ENCODE measurements at places on chromosomes 6 and 20.

GRCh38 chr6:67683960-67684359 is 951.1 kb upstream of the ADGRB3 start:
- DNase-seq = no peak

- DNase-seq = no peak
These were observed 51.9 kb downstream of the STXBP5 start for GRCh38 chr6:147255948-147256674.

GRCh38 chr6:111823831-111824607 is 49.2 kb downstream of the FYN start:
- no peak for DNase-seq

GRCh38 chr20:33407251-33407650 is 5.9 kb upstream of the CDK5RAP1 start:
- DNase-seq = no peak

GRCh38 chr20:58229198-58229798 is 845 bp upstream of the ANKRD60 start:
- DNase-seq = no peak

DNA sequence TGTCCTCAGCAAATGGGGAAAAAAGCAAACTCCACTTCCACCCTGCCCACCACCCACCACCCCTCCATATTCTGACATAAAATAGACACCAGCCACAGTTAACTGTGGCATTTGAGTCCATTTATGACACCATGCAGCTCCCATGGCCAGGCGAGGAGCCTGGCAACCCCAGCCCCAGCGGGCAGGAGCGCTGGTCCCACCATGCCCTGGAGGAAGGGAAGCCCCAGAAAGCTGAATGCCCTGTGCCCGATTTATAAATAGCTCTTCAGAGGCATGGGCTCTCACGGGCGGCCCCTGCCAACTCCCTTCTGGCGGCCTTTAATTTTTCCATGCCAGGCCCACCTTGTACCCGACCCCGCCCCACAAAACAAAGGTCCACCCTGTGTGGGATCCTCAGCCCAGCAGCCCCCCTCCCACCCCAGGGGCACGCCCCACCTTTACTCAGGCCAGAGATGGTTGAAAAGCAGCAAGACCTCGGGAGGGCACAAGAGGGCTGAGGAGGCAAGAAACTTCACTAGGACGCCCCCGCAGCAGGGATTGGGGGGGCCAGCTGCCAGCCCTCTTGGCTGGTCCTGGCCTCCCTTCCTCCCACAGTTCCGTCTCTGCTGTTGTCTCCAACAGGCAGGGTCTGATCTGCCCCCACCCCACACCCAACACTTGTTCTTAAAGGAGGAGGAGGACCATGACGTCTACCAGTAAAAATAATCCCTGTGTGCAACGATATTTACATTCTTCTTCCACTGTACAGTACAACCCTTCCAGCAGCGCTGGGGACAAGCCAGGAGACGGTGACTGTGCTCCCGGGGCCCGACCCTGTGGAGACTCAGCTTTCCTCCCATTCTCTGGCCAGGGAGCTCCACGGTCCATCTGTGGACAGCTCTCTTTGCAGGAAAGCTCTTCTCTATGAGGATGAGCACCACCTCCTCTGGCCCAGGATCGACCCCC is 115.6 kb upstream of the CDYL start:
- DNase-seq = no peak

DNA sequence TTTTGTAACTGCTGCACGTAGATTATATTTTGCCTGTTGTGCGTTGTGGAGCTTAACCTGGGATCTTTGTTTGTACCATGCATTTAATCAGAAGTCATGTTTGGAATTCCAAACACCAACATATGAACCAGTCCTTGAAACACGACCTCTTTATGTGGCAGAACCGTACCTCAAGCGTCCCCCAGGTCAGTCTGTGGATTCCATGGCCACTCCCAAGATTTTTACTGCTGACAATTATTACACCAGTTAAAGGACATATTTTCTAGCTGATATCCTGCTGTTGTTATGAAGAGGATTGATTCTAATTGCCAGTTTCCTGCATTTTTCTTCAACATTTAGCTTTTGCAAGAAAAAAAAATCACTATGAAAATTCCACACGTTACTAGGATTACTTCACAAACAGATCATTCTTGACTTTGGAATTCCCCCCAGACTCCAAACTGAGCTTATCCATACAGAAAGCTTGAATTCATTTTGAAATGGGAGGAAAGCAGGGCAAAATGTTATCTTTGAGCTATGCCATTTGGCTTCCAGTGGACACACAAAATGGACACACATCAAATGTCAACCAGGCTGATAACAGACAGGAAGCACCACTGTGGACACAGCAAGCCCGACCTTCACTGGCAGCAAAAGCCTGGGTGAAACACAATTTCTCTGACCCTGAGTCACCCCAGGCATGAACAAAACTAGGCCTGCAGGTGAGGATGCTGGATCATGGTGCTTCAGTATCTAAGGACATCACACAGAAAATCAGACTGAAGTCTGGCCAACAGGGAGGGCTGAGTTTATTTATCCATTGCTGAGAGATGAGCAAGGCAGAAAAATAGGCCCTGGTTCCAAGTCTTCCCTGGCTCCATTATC is 542.9 kb upstream of the JAG1 start:
- no peak for DNase-seq
